Lower leg skin (tissue), 4 donors: ENCODE measurements at places on chromosomes 7 and 10. TPM values are rescaled to one million over a fixed set of nuclear protein-coding genes. Genes with fewer than 3 reads are reported as not detected.
A peak's percentile ranks its signal among the peaks of the same experiment; 100 is the strongest.

PTPRN2 gene
- 1.6 TPM for total RNA-seq

FOXI2 gene
- total RNA-seq = 0.11 TPM

FBXO24 gene
- total RNA-seq = 4.3 TPM

MAGI2 gene
- 1.7 TPM for total RNA-seq

MYH16 gene
- total RNA-seq = not detected

SLC39A12 gene
- total RNA-seq = not detected

CHRM2 gene
- total RNA-seq = not detected

OGA gene
- 188 TPM for total RNA-seq

SPDYE2B gene
- total RNA-seq = not detected

DNA sequence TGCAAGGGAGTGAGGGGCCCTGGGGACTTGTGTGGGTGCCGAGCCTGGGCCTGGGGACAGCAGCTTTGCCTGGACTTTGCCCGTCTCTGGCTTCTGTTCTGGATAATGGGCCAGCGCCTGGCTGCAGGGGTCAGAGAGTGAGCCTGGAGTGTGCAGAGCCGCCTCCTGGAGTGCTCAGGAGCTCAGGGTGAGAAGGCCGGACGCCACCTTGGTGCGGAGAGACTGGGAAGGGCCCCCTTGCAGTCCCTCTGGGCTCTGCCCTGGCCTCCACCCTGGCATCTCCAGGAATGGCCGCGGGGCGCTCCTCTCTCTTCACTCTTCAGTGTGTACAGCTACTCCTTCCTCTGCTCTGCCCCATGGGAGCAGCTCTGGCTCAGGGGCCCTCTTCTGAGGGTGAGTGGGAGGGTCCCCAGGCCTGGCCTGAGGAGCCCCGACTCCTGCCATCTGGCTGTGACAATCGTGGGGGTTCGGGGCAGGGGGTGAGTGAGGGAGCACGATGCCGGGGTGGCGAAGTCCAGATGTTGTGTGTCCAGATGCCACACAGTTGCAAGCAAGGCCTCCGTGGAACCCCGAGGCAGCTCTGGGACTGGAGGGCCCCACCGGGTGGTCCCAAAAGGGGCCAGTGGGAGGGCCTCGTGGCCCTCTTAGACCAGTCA is 187.1 kb downstream of the DNAJB6 start:
- peak; percentile 68 for DNase-seq

- DNase-seq = peak; percentile 88
Observed at GRCh38 chr7:101058355-101058754, 26.9 kb upstream of the TRIM56 start.

GRCh38 chr7:131154380-131154779 is 173.3 kb upstream of the MKLN1 start:
- DNase-seq = no peak

- no peak for DNase-seq
Observed at GRCh38 chr10:14705548-14706230, 69.0 kb downstream of the FAM107B start.

DNA sequence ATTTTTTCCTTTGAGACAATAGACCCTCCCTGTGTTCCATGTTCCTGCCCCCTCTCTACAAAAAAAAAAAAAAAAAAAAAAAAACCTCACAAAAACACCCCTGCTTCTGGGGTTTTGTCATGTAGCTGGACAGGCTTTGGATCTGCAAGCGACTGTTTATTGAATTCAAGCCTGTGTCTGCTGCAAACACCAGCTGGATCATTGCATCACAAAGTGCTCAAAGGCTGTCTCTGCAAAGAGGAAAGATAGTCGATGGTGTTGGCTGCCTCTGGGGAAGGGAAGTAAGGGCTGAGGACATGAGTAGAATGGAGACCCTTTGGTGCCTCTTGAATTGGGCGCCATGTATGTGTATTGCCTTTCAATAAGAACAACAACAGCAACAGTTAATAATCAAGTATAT is 471.2 kb downstream of the PLXNA4 start:
- DNase-seq = peak; percentile 2

- no peak for DNase-seq
Observed at GRCh38 chr7:20351901-20352300, 21.2 kb downstream of the ITGB8 start.

DNA sequence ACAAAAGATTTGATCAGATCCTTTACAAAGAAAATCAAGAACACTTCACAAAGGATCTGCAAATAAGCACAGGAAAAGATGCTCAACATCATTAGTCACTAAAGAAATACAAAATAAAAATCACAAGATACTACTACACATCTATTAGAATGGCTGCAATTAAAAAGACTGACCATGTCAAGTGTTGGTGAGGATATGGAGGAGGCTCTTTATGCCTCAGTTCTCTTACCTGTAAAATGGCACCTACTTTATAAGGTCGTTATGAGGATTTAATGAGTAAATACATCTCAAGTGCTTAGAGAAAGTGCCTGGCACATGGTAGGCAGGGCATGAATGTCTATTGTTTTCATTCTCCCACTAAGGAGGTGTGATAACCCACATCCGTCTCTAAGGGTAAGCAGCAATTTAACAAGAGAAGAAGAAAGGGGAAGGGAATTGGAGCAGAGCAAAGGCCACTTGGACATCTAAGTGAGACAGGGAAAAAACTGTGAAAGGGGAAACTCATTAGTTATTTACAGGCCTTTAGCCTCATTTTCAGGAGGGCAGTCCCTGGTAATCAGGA is 157.5 kb upstream of the NFE2L3 start:
- DNase-seq = no peak

GRCh38 chr10:107362306-107362705 is 197.8 kb upstream of the SORCS1 start:
- no peak for DNase-seq

- DNase-seq = peak; percentile 72
Observed at GRCh38 chr10:118961436-118961835, 68.1 kb upstream of the NANOS1 start.

DNA sequence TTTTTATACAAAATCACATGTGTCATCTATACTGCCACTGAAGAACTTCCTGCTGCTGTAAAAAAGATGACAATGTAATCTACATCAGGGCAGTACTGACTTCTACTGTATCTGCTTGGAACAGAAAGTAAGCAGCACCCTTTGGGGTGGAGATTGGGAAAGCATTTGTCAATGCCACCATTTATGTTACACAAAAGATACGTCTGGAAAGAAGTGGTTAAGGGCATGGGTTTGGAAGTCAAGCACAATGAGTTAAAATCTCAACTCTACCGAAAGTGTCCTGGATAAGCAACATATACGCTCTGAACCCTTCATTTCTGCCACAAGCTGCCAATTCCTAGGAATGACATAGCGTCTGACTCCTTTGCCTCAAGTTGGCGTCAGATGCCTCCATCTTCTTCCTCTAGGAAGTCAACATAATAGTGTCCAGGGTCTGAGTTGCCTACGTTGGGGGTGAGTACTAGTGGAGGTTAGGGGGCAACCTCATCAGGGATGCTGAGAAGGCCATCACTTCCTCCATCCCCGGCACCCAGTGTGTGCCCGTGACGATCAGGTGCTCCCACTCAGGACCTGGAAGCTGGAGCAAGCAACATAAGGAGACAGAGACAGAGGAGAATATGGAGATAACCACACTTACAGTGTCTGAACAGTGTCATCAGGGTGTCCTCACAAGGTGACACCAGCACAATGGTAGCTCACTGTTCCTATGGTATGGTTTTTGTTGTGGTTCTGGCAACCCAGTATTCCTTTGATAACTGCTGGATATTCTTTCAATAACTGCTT is 58.3 kb downstream of the SGMS1 start:
- no peak for DNase-seq

GRCh38 chr7:128831178-128831993 is 1.2 kb downstream of the FLNC start:
- DNase-seq = no peak

DNA sequence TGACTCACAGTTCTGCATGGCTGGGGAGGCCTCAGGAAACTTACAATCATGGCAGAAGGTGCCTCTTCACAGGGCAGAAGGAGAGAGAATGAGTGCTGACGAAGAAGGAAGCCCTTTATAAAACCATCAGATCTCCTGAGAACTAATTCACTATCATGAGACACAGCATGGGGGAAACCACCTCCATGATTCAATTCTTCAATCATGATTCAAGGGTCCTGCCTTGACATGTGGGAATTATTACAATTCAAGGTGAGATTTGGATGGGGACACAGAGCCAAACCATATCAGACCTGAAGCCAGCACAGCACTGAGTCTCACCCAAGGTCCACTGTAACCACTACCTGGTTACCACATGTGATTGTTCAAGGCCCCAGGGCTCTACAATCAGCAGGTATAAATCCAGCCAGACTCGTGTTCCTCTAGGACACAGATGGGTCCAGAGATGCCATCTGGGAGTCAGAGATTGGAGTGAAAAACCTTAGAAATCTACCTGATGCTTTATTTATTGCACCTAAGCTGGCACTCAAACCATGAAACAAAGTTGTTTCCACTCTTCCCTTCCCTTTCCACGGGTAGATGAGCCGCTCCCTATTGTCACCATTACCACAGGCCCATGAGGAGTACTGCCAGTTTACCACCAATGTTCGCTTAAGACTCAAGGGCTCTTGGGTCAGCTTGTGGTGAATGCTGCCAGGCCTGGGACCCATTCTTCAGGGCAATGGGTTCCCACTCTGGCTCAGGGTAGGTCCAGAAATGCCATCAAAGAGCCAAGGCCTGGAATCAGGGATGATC is 1061.5 kb downstream of the LRMDA start:
- no peak for DNase-seq

DNA sequence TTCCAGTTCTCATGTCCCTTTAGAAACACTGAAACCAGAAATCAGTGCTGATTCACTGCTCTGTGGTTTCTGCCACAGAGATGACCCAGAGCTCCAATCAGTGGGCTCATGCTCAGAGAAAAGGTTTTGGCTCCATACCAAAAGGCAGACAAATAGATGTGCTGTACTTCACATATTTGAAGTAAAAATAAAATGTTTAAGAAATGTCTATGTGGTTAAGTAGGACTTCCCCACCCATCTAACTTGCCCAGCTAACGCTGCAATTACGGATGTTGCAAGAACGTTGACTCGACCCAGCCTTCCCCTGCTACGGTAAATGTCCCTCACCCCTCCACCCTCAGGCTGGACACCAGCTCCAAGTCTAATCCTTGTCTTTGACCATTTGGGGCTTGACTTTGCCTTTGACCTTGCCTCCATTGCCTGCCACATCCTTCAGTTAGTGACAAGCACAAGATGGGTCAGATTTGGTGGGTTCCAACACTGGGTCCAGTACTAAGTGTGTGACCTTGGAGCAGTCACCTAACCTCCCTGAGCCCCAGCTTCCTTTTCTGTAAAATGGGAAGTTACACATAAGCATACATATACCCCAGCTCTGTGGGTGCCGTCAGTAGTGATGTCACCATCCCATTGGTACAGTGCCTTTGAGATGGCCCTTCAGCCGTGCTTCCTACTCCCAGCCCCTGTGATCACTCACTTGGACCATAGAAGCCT is 95.8 kb downstream of the CHST15 start:
- DNase-seq = no peak

GRCh38 chr10:84706875-84707274 is 378.5 kb downstream of the CCSER2 start:
- DNase-seq = no peak

- DNase-seq = no peak
Observed at GRCh38 chr10:124903111-124903510, 38.8 kb upstream of the ZRANB1 start.

DNA sequence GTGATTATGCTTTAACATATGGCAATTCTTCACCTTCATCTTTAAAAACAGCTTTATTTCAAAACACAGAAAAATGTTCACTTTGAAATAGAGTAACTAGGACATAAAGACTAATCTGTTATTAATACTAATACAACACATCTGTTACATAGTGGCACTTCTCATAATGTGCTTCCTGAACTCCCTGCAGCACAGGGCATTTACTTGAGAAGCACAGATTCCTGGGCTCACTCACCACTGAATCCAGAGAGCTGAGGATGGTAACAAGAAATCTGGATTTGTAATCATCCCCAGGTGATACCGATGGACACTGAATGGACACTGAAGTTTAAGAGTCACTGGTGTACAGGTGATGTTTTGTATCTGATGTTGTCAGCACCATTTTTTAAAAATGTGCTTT is 96.1 kb downstream of the COL28A1 start:
- DNase-seq = no peak

DNA sequence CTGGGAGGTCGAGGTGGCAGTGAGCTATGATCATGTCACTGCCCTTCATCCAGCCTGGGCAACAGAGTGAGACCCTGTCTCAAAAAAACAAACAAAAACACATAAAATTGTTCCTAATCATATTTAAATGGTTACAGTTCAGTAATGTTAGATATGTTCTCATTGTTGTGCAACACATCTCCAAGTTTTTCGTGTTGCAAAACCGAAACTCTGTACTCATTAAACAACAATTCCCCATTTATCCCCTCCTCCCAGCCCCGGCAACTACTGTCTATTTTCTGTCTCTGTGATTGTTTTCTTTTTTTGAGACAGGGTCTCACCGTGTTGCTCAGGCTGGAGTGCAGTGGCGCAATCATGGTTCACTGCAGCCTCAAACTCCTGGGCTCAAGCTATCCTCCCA is 16.1 kb upstream of the PRXL2A start:
- DNase-seq = no peak

GRCh38 chr10:53909791-53910190 is 891.2 kb downstream of the PCDH15 start:
- no peak for DNase-seq

DNA sequence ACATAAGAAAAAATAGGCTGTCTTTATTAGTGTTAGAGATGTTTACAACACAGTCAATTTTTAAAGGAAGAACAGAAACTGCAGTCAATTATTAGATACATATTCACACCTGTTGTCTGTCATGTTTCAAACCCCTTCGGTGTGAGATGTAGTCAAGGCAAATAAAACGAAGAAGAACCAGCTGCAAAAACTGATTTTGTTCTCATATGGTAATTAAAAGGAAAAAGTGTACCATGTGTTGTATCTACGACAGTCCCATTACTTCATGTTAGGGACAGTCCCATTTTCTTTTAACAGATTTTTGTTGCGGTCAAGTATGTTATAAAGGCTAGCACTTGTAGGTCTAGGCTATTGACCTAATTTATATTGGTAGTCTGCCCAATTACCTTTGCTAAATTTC is 149.4 kb downstream of the LRRN3 start:
- DNase-seq = no peak

DNA sequence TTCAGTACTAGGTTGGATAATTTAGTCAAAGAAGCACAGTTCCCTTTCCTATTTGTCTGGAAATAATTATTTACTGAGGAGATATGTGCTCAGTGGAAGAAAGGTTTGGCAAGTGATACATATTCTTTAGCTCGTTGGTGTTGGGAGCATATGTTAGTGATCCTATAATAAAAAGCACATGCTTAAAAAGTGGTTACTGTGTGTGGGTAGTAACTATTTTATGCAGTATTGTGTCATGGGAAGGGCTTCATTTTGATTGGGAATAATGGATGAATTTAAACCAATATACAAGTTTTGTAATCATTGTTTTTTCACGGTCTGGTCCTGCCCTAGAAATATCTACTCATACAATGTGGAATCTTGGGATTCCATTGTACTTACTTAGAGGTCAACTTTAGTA is 188.7 kb upstream of the PPP1R3A start:
- DNase-seq = no peak

DNA sequence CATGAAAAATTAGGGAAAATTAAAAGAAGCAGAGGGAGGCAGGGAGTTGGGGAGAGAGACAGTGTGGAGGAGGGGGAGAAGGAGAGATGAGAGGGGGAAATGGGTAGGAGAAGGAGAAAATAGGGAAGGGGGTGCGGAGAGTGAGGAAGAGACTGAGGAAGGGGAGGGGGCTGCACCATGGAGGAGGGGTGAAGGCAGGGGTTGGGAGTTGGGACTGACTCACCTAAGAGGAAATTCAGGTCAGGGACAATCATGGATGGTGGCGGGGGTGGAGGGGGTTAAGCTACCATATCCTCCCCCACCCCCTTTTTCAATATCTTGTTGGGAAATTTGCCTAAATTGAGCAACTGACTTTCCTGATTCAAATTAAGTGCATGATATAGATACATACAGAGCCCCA is 8.0 kb downstream of the GRK5 start:
- peak; percentile 53 for DNase-seq
